ENCODE measurements at places on chromosomes 4 and X.

DNA sequence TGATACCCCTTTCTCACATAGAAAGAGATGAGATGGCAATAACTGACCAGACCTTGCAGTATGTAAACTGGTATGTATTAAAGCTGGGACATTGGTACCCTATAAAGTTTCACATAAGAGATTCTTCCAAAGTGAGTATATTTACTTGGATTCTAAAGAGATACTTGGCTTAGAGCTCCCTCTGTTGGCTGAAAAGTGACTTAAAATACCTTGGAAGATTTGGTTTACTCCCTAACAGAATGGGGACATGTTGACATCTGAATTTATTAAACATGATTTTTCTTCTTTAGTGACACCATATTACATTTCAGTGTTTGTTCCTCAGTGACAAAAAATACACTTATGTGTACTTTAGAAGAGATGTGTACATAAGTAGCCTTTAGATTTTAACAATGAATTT lies 47.9 kb upstream of the RGN start:
- DNase-seq = no peak

- no peak for DNase-seq
Measured at GRCh38 chr4:109206620-109207019, 95.8 kb downstream of the COL25A1 start.

DNA sequence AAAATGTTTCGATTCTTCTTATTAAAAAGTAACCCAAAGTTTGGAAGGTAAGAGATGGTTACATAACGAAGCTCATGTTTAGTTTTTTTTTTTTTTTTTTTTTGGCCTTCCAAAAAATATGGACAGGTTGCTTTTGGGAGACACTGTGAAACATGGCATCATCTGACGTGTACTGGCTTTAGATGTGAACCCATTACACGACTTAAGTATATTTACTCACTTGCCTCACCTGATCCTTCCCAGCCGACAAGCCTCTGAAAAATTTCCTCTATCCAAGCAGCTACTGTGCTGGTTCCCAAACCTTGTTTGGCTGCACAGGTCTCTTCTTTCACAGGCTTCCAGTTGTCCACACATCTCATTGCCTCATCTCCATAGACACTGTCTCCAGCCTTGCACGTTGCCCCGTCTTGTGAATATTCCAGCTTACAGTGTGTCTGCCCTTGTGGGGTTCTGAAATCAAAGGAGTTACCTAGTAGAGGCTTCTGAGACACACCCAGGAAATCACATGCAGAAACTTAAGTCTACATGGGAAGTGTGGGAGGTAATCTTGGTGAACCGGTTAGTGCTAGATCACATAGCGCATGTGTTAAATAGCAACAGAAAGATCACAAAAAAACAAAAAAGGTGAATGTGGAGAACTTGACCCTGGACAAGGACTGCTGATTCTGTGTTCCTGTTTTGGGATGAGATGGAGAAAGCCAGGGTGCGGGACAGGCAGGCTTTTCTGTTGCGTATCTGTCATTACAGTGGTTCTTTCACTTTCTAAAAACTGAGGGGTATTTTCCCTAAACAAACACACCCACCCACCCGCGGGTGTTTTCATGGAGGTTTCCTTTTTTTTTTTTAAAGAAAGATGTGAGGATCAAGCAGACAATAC lies 328.6 kb downstream of the ARHGAP10 start:
- no peak for DNase-seq

DNA sequence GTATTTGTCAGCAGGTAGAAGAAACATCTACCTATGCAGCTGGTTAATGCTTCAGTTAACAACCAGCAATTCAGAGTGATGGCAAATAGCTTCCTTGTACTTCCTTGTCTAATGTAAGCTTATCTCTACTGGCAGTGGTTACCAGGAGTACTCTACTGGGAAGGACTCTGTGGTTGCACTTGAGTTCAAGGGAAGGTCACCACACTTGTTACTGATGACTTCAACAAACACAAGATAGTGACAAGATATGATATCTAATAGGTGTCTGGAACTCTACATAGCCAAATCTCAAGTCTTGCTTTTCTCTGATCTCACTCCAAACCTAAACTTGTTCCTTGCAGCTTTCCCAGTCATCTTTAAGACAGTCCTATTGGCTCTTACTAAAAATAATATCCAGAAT lies 1644.9 kb upstream of the TENM3 start:
- DNase-seq = no peak

GRCh38 chr4:168724686-168725411 lies 228.0 kb downstream of the PALLD start:
- no peak for DNase-seq

GRCh38 chr4:85488416-85488815 lies 13.5 kb downstream of the ARHGAP24 start:
- no peak for DNase-seq

DNA sequence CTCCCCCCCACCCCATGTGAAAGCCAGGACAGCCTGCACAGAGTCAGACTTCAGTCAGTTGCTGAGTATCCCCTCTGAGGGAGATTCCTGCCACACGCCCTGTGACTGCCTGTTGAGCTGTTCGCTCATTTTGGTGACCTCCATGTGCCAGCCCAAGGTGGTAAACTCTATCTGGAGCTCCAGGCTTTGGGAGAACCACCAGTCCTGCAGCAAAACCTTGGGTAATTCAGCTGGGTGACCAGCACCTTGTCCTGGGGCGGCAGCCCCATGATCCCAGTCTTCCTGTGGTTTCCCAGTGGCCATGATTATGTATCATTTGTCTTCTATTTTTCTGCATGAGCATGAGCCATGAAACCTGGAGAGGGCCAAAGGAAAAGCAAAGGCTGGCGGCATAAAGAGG lies 73.4 kb downstream of the NBDY start:
- DNase-seq = no peak

GRCh38 chr4:72911316-72911715 lies 158.2 kb downstream of the COX18 start:
- DNase-seq = no peak

DNA sequence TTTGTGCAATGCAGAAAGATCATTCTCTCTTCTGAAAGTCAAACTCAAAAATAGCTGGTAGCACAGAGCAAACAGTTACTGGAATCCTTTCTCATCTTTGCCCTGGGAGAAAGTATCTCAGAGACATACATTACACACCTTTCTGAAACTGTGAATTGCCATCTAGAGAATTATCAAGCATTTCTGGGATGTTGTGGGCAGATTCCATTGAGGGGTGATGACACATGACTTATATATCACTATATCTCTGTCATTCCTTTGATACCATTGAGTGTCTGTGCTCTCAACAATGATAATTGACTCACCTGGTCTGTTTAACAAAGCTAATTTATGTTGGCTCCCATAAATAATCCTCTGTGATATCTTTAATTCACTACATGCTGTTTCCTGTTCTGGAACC lies 13.0 kb downstream of the SLIT2 start:
- DNase-seq = no peak

GRCh38 chr4:170497689-170498088 lies 407.9 kb upstream of the AADAT start:
- no peak for DNase-seq

- no peak for DNase-seq
Measured at GRCh38 chrX:37361596-37361995, 12.4 kb downstream of the PRRG1 start.

DNA sequence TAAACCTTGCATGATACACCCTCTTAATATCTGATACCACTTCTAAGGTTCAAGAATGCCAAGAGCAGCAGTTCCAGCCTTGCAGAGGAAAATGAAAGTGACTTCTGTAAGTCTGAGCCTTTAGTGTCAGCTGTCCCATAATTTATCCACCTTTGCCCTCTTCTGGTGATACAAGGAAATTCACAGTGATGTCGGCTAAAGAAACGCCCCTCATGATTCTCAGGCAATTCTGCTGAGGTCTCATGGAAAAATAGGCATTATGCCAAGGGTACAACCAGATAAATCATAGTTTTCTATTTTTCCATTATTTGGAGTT lies 172.2 kb upstream of the CXCL13 start:
- no peak for DNase-seq

DNA sequence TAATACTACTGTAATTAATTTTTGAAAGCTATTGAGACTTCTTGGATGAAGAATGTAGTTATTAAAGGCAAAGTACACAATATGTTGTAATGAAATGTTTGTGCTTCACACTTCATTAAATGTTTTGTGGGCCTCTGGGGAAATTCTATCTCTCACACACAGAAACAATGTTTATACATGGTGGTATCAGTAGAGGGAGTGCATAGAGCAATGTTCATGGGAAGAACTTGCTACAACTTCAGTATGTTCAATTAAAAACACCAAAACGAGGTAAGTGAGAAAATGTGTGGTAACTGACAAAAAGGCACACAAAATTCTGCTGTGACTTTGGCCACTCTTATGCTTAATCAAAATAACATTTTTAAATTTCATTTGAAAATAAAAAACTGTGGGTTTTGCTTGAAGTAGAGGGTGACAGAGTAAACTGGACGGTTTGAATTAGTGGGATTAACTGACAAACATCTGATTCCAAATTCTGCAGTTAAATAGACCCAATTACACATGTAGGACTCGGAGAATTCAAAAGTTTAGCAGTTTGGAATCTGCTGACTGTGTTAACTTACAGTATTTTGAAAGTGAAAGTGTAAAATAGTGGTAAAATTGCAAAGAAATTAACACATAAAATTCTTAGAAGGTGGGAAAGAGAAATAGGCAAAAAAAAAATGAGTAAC lies 111.4 kb upstream of the TTC29 start:
- DNase-seq = no peak

DNA sequence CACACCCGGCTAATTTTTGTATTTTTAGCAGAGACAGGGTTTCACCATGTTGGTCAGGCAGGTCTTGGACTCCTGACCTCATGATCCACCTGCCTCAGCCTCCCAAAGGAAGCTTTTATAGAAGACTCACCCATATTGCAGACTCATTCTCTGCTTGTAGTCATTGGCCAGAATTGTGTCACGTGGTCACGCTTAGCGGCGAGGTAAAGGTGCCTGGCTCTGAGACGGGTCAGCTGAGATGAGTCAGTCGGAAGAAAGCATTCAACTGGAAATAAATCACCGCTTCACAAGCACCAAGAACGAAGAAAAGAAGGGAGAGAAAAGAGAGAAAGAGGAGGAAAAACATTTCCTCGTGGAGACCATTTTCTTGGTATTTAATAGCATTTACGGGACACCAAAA lies 218.8 kb upstream of the NOCT start:
- DNase-seq = no peak

DNA sequence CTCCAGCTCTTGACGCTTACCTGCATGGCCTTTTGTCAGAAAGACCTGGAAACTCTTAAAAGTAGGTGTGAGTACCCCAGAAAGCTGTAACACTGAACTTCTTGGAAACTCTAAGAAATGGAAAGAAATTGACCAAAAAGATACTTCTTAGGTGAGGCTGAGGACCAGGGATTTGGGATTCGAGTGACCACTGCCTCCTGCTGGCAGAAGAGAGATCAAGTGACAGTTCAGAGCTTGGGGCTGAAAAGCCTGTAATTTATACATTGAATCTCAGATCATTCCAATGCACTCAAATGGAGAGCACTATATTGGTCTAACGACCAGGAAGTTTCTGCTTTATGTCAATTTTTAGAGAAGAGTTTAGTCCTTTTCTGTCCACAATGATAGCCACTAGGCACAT lies 204.6 kb downstream of the PDGFRA start:
- DNase-seq = no peak

GRCh38 chrX:81377329-81377728 lies 175.4 kb downstream of the SH3BGRL start:
- no peak for DNase-seq

DNA sequence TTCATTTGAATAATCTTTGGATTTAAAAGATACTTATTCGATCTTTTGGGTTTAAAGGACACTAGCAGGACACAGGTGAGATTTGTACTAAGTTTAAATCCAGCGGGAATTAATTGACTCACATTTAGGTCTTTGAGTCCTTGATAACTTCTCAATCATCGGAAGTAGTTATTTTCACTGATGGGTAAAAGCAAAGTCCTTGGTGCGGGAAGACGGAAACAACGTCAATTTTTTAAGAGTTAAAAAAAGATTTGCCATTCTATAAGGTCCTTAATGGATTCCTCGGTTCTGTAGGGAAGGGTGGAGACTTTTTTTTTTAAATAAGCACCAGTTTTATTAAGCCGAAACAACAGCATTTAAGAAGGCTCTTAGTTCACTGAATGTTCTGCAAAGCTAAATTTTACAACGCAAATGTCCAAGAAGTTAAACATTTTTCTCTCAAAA lies 2.9 kb downstream of the TMSB4X start:
- DNase-seq = no peak

- no peak for DNase-seq
Measured at GRCh38 chr4:141810038-141810711, 173.8 kb downstream of the IL15 start.

DNA sequence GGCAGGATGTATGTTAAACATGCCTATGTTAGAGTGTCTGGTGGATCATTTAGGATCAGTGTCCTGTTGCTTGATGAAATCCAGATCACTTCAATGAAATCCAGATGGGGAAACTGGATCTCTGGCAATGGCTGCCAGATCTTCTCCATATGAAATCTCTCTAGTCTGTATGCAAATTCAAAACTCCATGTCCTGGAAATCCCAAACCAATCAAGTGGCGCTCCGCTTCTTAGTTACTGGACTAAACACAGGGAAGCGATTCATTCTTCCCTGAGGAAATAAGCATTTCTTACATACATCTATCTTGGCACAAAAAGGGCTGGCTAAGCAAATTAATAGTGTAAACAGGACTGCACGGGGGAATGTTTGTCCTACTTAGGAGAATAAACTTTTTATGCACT lies 94.9 kb downstream of the HDAC8 start:
- DNase-seq = no peak

DNA sequence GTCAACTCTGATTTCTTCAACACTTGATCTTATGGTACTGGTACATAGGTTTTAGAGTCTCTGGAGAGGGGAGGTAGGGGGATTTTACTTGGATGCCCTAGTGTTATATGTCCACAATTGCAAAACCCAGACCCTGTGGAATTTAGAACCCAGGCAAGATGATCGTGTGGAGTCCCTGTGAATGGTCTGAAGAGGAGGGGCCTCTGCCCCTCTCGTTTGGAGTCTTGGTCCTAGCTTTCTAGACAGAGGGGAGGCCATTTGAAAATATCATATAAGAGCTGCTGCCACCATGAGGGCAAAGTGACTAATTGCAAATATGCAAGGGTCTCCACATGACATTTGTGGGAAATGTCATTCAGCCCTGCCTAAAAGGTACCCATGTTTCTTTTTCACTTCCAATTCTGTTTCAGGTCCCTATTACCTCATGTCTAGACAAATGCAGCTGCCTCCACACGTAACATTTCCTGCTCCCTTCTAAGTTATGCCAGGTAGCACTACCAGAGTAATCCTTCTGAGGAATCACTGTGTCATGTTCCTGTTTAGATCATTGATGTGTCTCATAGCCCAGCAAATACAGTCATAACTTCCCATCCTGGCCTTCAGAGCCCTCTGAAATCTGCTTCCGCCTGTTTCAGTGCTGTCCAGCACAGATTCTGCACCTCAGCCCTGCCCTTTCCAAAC lies 126.8 kb downstream of the KLHL8 start:
- DNase-seq = peak; percentile 3

- no peak for DNase-seq
Measured at GRCh38 chr4:25559508-25559907, 96.1 kb upstream of the SLC34A2 start.

DNA sequence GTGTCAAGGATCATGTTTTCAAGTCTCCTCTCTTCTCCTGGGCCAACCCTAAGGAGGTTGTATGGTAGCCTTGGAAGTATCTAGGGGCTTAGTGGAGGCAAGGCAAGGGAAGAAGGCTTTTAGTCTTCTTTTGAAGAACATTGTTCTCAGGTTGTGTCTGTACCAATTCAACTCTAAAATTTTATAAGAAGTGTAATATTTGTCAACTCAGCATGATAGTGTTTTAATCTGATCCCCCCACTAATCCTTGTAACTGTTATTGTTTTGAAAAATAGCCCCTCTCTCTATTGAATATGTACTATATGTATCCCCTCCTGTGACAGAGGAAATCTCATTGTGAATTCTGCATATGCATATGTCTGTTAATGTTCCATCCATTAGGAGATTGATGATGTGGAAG lies 345.4 kb downstream of the CFAP299 start:
- no peak for DNase-seq
